ENCODE measurements at places on chromosomes 6 and 20.

GRCh38 chr20:3168079-3168828 is 5.1 kb downstream of the LZTS3 start:
- DNase-seq: no peak

- no peak for DNase-seq
These were observed 234.1 kb upstream of the ZFP64 start for GRCh38 chr20:52425701-52426100.

DNA sequence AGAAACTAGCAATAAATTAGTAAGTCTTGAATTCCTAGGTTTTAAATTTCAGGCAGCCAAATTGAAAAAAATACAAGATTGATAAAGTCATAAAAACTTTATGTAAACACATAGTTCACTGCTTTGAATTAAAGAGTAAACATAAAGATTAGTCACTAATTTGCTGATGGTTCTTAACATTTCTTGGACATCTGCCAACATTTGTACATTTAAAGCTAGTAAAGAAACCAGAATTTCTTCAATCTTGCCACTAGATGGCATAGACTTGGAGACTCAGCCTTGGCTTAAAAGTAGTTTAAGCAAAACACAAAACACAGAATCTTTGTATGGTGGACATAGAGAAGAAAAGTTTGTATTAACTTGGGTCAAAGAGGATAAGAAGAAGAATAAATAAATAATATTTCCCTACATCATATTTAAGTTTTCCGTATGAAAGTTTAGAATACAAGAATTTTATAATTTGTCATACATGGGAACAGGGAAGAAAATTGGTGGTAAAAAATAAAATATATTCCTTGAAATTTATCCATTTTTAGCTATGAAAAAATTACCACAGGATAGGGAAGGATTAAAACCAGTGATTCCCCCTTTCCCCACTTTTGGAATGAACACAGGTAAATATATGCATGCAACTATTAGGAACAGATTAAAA is 41.7 kb upstream of the FAM135A start:
- DNase-seq: no peak

DNA sequence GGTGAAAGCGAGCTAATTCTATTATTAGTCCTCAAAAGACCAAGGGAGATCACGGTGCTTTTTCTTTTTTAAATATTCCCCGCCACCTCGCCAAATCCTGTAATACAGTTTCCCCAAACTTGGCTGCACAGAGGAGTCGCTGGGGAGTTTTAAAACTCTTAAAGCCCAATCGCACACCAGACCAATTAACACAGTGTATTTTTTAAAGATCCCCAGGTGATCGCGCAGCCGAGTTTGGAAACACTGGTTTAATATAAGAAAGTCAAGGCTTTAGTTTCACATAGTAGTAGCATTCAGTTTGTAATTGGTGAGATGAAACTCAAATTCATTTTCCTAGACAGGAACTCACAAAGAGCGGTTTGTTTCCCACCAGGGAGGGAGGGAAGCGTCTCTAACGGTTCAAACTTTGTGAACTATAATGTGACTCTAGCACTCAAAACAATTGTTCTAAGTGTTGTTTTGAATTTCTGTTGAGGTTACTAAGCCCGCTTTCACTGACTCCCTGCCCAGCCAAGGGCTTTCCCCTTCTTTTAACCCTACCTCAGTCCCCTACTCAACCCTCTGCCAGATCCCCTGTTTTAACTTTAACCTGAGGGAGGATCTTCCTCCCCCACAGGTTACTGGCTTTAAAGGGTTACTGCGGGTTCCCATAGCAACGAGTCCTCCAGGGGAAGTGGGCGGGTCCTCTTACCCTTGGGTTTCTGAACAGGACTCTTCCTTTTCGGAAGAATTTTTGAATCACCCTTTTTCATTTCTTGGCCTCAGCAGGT is 25.7 kb upstream of the BTBD3 start:
- DNase-seq: peak; percentile 35

GRCh38 chr6:3385660-3386151 is 71.1 kb downstream of the SLC22A23 start:
- no peak for DNase-seq

- DNase-seq: no peak
These were observed 30.5 kb downstream of the MDGA1 start for GRCh38 chr6:37667050-37667814.

DNA sequence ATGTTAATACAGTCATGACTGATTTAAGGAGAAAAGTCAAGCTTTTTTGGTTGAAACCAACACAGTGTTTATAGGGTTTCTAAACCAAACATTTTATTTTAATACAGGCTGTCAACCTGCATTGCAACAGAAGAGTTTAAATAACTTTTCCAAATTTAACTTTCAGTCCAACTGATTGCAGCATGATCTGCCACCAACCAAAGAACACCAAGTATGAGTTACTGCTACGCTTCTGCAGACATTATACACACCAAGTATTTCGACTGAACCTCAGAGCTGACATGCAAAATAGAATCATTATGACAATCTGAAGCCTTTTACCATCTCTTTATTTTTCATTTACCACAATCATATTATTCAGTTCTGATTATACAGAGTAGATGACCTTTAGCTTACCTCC is 151.2 kb upstream of the DST start:
- DNase-seq: no peak

DNA sequence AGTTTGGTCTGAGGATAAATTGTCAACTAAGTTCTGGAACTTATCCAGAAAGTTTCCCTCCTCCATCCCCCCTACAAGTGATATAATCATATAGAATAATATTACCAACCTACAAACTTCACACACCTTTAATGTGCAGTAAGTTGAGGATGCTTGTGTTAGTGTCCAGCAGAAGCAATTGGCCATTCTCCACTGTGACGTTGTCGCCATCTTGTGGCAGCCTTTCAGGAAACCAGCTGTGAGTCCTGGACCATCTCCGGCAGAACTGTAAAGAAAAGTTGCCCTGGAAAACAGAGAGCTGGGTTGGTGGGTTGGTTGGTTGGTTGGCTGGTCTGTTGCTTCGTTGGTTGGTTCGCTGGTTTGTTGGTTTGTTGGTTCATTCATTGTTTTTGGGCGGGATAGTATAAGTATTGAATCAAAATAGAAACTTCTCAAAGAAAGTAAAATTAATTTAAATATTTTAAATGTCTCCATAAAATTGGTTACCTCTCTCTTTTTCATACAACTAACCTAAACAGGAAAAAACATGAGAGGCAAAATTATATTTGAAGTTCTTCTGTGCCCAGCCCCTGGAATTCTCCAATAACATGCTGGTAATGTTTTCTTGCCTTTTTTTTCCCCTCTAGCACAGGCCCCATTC is 127.5 kb downstream of the PKHD1 start:
- DNase-seq: peak; percentile 52

DNA sequence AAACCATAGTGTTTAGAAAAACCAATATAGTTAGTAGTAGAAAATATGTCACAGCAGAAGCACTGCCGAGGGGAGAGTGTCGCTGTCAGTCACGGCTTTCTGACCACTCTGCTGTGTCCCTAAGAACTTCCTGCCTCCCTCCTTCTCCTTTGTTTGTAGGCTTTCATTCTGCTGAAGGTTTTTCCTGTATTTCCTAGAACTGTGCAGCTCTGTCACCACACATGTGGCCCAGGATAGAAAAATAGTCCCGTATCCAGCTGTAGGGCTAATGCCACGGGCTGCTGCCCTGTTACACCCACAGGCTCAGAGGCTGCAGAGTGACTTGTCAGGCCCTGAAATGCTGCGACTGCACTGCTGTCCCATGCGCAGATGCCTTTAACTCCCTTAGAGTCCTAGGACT is 52.6 kb upstream of the SYNJ2 start:
- no peak for DNase-seq

DNA sequence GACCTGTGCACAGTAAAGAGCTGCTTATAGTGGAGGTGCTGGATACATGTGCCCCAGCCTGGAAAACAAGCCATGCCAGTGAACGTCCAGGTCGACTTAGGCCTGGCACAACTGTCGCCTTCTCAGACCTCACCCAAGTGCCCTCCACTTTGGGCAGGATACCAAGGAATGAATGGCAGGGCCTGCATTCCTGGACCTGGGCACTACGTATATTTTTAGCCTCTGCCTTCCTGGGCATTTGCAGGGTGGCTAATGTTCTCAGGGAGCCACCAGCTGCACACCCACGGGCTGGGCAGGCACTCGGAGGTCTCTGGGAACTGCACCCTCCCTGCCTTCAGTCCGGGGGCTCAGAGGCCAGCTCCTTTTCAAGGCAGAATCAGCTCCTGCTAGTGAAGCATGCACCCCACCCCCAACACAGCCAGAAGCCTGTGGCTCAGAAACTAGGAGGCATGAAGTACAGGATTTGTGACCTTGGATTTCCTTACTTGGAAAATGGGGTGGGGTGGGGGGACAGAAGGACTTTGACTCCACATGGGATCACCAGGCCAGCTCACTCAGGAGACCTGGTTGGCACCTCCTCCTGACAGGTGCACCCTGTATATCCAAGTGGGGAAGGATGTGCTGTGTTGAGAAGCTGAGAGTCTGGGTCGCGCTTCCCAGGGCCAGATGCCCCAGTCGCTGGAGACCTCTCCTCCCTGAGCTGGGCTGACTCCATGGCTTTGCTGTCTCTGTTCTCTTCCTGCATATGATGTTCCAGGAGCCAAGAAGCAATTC is 2.5 kb upstream of the LSM14B start:
- no peak for DNase-seq

GRCh38 chr20:20212675-20213096 is 155.2 kb upstream of the INSM1 start:
- DNase-seq: no peak

- no peak for DNase-seq
These were observed 72.6 kb upstream of the DUSP22 start for GRCh38 chr6:219641-220198.

- no peak for DNase-seq
These were observed 74.8 kb upstream of the SNRPB2 start for GRCh38 chr20:16654858-16655535.

DNA sequence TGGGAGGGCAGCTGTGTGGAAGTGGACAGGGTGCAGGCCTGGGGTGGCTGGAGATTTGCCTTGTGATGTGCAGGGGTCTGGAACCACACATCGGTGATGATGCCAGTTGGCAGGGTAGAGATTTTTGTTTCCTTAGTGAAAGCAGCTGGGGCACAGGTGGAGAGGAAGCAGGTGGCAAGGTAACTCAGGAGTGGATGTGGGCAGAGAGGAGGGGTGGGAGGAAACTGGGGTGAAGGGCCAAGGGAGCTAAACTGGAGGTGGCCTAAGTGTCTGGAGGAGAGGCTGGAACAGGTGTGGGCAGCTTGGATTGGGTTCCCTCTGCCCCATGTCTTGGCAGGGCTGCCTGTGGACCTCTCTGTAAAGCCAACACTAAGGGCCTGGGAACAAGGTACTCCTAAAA is 4.7 kb upstream of the SCUBE3 start:
- DNase-seq: no peak

DNA sequence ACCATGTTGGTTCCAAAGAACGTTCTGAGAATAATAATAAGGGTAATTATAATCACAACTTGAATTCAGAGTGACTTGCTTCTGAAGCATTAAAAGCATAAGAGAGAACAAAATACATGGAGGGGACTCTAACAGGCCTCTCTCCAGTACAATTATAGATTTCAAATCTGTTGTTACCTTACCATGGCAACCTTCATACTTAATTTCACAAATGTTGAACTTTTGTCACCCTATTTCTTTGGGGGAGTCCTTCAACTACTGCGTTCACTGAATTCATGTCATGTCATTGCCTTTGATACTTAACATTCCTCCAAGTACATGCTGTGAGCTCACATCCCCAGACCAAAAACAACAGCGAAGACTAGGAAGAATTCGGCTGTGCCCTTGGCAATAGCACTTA is 104.0 kb downstream of the MKKS start:
- DNase-seq: no peak

- DNase-seq: no peak
These were observed 123.2 kb downstream of the RIN2 start for GRCh38 chr20:19881080-19881840.

DNA sequence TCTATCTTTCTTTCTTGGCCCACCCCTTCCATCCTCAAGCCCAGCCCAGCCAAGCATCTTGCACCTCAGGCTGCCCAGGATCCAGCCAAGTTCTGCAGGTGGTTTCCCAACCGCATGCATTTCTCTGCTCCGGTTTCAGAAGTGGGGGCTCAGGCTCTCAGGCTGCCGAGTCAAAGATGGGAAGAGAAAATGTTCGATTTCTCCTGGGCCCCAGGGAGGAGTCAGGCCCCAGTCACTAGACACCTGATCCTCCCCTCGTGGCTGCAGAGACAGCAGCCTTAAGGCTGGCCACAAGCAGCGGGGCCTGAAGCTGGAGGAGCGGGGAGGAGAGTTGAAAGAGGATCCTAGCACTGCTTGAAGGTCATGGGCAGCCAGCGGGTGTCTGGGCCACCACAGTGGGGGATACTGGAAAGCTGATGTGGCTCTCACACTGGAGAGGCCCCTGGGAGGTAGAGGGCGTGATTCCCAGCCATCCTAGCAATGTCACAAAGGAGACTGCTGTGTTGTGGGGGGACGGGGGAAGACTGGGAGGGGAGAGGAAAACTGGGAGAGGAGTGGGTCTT is 42.2 kb upstream of the ZFAND3 start:
- DNase-seq: no peak

- no peak for DNase-seq
These were observed 230.6 kb downstream of the FNDC1 start for GRCh38 chr6:159399751-159400221.

DNA sequence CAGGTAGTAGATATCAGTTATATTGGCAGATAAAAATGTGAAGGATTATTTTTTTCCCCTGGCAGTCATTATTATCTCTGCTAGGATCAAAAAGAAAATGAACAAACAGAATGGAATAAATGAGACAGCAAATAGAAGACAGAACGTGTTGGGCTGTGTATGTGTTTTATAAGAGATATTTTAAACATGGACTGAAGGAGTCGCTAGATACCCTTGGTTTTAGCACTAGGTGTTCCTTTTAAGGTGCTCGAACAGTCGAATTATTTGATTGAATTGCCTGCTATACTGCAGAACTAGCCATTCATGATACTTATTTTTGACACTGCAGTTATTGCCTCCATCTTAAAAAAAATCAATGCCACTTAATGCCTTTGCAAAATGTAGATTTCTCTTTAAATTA is 3.7 kb downstream of the GRIK2 start:
- no peak for DNase-seq

DNA sequence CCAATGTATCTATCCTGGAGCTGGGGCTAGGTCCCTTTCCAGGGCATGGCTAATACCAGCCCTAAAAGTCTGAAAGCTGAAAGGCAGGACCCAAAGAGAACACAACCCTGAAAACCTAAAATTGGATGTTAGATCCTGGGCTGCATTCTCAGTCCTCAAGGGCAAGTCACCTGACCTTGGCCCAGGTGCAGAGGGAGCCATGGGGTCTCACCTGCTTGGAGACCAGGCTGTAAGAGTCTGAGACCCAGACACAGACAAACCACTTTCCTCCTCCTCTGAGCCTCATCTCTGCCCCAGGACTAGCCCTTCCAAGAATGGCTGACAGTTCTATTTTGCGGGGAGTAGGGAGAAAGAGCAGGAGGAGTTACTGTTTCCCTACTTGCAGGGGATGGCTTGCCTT is 60.0 kb downstream of the EFCAB8 start:
- DNase-seq: no peak

DNA sequence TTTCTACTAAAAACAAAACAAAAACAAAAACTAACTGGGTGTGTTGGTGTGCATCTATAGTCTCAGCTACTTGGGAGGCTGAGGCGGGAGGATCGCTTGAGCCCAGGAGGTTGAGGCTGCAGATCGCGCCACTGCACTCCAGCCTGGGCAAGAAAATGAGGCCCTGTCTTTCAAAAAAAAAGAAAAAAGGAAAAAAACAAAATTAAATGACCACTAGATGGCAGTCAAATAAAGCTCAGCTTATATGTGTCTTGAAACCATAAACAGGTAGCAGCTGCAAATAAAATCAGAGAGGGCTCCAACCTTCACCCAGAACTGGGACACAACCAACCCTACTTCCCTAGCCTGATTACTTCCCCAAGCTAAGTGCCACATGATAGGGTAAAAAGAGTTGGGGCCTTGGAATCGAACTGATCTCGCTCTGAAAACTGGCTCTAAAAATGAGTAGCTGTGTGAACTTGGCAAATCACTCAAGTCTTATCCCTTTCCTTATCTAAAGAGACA is 67.1 kb upstream of the ADGRF4 start:
- DNase-seq: no peak
